ENCODE measurements at places on chromosomes 4 and X.
A peak's percentile ranks its signal among the peaks of the same experiment; 100 is the strongest.

DNA sequence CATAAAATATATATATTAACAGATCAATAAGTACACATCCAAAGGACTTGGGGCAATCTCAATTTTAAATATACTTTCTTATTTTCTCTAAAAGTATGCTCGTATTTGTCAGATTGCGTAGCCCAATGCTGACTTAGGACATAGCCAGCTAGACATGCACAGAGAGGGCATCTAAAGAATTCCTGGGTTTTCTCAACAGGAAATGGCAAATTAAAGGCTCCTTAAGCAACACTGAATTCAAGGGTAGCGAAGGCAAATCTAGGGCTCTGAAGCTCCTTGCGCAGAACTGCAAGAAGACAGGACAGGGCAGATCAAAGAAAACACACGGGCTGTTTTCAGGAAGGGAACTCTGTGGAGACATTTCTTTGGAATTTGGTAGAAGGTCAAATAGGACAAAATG is 94.6 kb upstream of the FTHL17 start:
- DNase-seq = no peak

- DNase-seq = no peak
These were observed 1627.5 kb upstream of the TENM3 start for GRCh38 chr4:180615746-180616145.

DNA sequence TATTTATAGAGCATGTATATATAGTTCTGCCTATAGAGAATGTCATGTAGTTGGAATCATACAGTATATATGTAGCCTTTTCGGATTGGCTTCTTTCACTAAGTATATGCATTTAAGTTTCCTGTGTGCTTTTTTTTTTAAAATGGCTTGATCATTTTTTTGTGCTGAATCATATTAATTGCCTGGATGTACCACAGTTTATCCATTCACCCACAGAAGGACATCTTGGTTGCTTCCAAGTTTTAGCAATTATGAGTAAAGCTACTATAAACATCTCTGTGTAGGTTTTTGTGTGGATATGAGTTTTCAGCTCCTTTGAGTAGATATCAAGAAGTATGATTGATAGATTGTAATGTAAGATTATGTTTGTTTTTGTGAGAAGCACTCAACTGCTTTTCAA is 23.8 kb downstream of the PTTG2 start:
- no peak for DNase-seq

DNA sequence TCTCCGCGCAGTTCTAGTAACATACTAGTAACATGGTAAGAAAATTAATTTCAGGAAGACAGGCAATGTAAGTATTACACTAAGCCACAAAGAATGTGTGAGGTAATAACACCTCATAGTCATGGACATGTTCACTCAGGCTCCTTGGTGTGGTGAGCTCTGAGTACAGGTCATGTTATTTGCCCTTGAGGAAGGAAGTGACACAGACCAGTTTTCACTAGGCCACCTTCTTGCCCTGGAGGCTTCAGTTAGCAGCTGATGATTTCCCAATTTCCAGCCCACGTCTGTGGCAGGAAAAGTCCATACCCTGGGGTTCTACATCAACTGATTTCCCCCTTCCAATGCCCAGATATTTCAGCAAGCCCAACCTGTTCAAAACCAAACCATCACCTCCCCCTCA is 6.7 kb downstream of the APOO start:
- peak; percentile 14 for DNase-seq

Measured in SW 1271 (cell line).